Stimulated activated CD4-positive, alpha-beta T cell treated with anti-CD3 and anti-CD28 coated beads, Interleukin-2, amount 100 ng/mL, for 24 hours (primary cell): ENCODE measurements at places on chromosomes 1 and 21.

DNA sequence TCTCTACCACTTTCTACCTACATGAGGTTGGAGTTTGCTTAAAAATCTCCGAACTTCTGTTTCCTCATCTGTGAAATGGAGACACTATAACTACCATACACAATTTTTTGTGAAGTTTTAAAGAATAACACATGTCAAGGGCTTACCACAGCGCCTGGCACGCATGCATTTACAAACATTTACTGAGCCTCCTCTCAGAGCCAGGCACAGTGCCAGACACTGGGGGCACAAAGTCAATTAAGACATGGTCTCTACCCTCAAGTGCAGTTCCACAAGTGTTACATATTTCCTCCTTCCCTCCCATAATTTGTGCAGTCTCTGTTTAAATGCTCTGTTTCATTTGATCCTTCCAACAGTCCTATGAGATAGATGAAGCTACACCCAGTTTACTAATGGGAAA lies 356.4 kb upstream of the ESRRG start:
- no peak for DNase-seq

DNA sequence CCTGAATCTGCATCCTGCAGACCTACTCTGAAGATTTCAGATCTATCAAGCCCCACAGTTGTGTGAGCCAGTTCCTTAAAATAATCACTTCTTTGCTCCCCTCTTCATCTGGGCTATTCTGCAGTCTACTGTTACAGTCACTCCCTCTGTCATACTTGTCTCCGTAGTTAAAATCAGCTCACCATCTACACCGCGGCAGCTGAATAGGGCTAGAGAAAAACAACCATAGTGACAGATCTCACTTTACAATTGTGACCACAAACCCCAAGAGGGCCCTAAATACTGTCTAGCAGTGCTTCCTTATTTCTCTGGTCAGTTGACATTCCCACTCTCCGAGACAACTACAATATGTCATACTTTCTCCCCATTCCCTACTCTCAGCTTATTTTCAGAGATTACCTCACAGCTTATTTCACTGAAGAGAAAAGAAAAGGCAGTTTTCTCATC lies 12.9 kb downstream of the DESI2 start:
- DNase-seq: no peak

DNA sequence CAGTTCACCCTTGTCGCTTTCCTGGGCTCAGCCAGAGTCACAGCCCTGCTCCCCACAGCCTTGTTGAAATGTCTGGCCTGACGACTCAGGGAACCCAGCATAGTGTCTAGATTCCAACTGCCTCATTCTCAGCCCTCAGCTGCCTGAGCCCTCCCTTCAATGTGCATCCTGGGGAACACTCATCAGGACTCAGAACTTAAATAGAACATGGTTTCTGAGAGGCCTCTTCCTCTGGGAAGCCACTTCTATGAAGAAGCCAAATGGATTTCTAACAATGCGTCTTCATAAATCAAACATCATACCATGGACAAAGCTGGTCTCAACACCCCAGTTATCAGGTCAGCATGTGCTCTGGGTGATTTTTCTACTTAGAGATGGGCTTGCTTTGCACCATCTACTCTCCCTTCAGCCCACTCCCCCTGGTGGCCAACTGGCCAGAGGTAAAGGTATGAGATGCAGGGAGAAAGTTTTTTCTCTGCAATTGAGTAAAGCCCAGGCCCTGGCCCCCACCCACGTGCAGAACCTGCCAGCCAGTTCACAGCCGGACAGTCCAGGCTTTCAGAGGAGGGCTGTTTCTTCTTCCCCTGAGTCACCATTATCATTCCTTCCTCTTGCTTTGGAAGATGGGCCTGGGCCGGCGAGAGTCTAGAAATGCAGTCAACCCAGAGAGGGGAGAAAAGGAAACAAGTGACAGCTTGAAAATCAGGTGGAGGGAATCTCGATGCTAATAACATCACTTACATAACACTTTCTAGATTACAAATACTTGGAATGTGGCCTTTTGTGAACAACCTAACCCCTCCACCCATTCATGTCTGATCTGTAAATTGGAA lies 32.1 kb downstream of the CD244 start:
- peak; percentile 86 for DNase-seq

GRCh38 chr1:153880962-153881361 lies 41.8 kb downstream of the GATAD2B start:
- peak; percentile 23 for DNase-seq

DNA sequence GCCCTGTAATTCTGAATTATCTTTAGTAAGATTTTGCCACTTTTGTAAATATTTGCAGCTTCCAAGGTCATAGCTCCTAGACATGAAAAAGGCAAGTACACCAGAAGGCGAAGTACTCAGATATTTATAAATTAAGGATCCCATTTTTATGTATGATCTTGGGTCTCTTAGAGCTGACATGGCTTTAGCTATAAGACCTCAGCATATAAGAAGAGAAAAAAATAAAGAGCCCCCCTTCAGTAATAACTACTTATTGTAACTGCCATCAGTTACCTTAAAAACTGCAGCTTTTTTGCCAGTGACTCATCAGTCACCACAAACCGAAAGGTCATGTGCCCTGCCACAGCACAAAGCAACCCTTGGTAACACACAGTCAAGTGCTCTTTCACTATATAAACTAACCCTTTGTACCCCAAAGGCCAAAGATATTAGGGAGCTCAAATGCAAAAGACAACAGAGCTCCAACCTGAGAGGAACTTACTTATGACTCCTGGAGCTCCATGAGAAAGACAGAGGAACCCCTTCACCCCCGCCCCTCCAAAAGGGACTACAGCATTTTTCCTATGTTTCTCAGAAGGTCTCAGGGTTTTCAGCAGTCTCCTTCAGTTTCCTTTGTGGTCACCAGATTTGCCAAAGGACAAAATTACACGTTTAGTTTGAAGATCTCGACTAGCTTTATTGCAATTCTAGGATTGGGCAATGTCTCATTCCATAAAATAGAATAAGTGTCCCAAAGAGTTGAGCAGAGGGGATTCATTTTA lies 219.8 kb upstream of the DUSP10 start:
- peak; percentile 33 for DNase-seq

DNA sequence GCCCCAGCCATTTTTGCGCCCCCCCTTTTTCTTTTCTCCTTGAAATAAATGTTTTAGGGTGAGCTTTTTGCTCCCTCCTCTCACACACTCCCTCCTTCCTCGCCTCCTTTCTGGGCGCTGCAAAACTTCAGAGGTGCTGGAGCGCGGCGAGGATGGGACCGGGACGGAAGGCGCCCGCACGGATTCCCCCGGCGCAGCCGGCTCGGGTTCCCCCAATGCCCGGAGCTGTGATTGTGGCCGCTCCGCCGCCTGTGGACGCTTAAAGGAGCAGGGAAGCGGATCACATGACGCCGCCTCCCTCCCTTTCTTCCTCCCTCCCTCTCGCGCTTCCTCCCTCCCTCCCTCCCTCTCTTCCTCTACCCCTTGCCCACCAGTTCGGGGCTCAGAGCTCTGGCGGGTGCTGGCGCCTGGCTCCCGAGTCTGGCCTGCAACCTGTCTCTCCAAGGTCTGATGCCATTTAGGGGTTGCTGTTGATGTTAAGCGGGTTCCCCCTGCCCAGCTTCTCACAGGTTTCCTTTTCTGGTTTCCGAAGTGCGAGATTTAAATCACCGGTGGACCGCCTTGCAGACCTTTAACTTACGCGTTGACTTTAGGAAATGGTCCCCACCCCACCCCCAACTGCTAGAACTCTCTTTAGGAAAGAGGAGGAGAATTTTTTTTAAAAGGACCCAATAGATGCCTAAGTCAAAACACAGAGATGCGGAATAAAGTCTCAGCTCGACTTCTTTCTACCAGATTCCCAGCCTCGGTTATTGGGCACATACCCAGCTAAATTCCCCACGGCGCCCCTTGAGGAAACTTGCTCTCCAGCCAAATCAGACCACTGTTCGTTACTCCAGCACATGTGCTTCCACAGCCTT lies at the start of gene WLS:
TSS of gene WLS (minus strand) at position 235 of the 860 bp plus-strand sequence. CDS start at position 11, 224 bp downstream.
- no peak for DNase-seq

DNA sequence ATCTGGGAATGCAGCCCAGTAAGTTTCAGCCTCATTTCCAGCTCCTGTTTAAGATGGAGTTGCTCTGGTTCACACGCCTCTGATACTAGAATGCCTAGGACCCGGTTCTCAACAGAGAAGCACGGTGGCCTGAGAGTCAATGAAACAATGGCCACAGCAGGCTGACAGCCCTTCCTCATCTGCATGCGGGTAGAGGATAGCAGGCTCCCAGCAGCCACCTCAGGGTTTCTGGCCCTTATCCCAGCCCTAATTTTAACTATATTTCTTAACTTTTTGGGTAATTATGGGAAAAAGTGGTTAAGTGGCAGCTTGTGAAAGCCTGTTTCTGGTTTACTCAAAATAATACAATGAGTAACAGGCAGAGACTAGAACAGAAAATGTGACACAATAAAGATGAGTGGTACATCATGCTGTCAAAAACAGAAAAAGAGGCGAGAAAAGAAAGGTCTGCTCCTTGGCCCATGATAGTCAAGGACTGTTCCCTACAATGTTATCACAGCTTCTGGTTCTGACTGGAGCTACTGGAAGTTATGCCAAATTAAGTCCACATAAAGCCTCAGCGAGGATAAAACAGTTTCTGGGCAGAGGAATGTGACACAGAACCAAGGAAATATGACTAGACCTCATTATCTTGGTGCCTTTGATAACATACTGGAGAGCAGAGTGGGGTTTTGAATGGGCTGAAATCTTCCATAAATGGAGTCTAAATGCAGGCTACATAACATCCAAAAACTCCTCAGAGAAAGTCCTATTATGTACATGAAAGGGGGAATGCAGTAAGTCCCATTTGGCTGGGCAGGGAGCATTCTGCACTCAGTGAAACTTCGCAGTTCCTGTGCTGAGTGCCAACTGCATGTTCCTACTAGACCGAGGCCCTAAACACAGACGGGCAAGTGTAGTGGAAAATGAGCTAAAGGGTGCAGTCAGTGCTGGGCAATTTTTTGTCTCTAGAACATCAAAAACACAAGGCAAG lies 92.1 kb downstream of the NIBAN1 start:
- peak; percentile 23 for DNase-seq

DNA sequence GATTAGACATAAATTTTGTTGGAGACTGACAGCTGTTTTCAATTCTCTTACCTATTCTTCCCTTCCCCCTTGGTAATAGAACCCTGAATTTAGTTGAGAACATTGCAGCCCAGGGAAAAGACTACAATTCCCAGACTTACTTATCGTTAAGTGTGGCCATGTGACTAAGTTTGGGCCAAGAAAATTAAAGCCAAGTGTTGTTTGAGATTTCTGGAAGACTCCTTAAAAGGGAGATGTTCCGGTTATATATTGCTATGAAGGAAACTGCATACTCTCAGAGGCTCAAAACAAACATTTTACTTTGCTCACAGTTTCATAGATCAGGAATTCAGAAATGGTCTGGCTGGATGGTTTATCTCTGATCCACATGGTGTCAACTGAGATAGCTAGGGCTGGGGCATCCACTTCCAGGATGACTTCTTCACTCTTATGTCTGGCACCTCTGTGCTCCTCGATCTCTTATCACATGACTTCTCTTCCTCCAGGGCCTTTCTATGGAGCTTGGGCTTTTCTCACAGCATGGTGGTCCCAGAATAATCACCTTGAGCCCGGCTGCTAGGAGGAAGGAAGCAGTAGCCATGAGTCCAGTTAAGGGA lies 22.4 kb upstream of the CD34 start:
- DNase-seq: no peak

DNA sequence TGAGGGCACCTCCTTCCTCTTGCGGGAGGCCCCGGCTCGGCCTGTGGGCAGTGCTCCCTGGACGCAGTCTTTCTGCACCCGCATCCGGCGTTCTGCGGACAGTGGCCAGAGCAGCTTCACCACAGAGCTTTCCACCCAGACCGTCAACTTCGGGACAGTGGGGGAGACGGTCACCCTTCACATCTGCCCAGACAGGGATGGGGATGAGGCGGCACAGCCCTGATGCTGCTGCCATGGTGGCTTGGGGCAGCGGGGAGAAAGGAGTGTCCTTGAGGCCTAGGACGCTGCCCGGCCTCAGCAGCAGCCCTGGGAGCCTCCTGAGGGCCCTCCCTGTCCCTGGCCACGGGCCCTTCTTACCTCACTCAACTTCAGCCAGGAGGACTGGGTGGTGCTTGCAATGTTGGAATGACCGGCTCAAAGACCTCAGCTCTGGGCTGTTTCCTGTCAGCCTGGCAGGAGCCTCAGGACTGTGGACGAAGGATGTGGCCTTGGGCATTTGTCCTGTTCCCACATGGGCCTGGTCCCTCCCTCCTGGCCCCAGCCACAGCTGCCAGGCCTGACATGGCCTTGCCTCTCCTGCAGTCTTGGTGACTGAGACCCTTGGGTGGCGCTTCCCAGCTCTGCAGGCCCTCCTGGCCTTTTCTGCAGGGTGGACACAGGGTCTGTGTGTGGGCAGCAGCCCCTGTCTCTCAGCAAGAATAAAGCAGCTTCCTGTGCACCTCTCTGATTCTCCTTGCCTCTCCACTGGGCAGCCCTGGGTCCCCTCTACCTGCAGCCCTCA lies 45.9 kb downstream of the TRIM11 start:
- no peak for DNase-seq

GRCh38 chr1:207059881-207060280 lies 6.8 kb downstream of the PFKFB2 start:
- no peak for DNase-seq

DNA sequence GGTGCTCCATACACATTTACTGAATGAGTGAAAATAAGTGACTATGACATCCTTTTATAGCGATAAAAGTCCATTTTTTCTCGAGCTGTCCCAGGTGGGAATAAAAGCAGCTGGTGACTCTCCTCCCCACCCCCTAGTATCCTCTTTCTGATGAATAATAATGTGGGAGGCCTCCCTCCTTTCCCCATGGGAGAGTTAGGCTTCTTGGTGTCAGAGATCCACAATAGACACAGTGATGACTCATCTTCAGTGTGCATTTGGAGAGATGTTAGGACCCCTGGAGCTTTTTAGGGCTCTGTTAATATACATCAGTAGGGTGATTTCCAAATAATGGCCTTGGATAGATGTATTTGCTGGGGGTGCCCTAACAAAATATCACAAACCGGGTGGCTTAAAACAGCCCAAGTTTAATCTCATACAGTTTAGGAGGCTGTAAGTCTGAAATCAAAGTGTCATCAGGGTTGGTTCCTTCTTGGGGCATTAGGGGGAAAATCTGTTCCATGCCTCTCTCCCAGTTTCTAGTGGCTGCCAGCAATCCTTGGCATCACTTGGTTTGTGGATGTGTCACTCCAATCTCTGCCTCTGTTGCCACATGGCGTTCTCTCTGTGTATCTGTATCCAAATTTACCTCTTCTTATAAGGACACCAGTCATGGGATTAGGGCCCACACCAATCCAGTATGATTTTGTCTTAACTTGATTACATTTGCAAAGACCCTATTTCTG lies 4.4 kb upstream of the PHC2 start:
- DNase-seq: no peak

DNA sequence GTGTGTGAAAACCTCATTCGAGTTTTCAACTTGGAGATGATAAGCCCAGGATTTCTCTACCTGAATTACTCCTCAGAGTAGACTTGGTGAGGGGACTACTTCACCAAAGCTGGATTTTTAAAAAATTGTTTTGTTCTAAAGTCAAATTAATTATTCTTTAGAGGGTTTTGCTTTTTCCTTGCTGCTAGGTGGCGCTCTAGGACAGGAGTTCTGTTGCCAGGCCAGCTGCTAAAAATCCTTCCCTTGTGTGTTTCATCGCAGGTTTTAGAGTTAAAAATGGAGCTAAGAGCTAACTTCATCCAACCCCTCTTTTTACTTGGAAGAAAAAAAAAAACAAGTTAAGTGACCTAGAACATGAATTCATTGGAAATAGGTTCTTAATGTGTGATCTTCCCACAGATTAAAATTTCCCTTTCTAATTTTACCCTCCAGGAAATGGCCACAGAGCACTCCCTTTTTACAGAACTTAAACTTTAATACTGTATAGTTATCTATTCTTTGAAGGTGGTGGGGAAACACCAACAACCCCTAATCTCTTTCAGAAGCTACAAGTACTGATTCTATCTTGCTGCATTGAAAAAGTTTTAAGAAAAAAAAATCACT lies 36.7 kb upstream of the FAM163A start:
- peak; percentile 64 for DNase-seq
